GM13976 (cell line): ENCODE measurements at places on chromosomes 2 and 18.
A peak's percentile ranks its signal among the peaks of the same experiment; 100 is the strongest.

GRCh38 chr2:43472527-43473194 is 123.2 kb downstream of the THADA start:
- DNase-seq: no peak

- peak; percentile 32 for DNase-seq
These were observed 22.5 kb upstream of the CDKL4 start for GRCh38 chr2:39266139-39266805.

DNA sequence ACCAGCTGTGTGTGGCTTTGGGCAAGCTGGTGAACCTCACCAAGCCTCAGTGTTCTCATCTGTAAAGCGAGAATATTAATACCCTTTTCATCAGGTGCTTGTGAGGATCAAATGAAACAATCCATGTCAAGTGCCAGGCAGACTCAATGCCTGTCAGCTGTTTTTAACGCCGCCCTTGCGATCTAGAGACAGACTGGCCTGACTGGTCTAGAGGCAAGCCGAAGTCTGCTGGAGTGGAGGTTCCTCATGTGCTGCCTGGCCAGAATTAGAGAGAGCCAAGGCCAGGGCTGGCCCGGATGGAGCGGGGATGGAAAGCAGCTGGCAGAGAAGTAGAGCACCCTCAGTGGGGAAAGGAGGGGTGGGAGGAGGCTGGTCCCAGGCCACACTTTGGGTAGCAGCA is 74.5 kb upstream of the B3GNT7 start:
- DNase-seq: no peak

DNA sequence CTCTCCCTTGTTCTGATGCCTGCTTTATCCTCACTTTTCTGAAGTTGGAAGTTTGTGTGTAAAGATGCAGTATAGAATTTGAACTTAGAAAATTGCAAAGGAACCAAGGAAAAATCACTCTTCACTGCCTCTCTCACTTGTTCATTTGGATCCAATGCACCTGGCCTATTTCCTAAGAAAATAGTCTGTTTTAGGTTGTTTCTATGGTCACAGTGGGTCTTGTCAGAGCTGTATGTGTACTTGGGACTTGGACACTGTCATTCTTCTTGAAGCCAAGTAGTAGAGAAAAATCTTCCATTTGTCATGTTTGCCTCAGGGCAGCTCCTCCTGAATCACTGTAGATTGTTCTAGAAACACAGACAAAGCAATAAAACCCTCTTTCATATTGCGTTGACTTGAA is 80.3 kb upstream of the SESTD1 start:
- DNase-seq: no peak

GRCh38 chr18:79596446-79597175 is 83.0 kb upstream of the CTDP1 start:
- DNase-seq: no peak

GRCh38 chr18:79106084-79106483 is 36.9 kb downstream of the ATP9B start:
- DNase-seq: no peak

DNA sequence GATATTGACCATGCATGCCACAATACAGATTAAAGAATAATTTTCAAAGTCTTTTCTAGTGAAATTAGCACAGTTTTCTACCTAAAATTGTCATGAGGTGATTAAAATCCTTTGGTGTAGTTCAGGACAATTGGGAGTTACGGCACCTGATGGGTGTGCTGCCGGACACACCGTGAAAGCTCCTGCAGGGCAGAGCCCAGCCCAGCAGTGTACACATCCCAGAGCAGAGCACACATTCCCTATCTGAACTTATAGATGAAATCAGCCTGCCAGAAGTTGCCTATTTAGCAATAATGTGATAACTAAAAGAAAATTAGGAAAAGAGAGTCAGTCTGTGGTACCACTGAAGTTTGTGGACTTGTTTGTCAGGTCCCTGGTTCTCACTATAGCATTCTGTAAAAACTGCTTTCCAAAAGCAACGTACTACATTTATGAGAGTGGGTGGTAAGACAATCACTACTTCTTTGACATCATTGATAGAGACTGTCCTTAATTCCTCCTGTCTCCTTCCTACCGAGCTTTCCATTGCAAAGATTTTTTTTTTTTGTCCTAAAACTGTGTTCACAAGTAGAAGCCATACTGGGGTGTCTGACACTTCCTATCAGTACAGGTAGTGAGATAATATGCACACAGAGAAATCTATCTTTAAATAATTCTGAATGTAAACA is 3.4 kb downstream of the CYTIP start:
- DNase-seq: no peak

DNA sequence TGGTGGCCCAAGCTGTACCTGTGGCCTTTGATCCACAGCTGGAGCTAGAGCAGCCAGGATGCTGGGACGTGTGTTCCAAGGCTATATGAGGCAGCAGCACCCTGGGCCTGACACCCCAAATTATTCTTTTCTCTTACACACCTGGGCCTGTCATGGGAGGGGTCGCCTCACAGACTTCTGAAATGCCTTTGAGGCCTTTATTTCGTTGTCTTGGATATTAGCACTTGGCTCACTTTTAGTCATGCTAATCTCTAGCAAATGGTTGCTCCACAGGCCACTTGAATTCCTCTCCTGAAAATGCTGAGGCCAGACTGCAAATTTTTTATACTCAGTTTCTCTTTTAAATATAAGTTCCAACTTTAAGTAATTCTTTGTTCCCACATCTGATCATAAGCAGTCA is 22.0 kb upstream of the IL1R2 start:
- DNase-seq: no peak

DNA sequence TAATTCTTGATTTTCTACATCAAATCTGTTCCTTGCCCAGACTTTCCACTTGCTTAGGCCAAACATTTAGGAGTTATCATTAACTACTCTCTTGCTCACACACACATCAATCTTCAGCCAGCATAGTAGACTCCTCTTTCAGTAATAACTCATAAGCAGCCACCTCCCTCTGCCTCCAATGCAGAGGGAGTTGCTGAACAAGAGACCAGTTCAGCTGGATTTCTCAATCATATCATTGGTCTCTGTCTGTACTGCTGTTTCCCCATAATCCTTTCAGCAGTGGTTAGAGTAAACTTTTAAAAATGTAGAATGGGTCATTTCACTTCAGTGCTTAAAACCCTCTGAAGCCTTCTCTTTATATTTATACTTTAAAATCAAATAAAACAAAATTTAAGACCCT is 112.9 kb downstream of the SLC39A10 start:
- no peak for DNase-seq

GRCh38 chr2:218169757-218170546 is 3.2 kb upstream of the CXCR1 start:
- DNase-seq: no peak

- DNase-seq: no peak
These were observed 8.9 kb upstream of the AFF3 start for GRCh38 chr2:100151310-100151709.

DNA sequence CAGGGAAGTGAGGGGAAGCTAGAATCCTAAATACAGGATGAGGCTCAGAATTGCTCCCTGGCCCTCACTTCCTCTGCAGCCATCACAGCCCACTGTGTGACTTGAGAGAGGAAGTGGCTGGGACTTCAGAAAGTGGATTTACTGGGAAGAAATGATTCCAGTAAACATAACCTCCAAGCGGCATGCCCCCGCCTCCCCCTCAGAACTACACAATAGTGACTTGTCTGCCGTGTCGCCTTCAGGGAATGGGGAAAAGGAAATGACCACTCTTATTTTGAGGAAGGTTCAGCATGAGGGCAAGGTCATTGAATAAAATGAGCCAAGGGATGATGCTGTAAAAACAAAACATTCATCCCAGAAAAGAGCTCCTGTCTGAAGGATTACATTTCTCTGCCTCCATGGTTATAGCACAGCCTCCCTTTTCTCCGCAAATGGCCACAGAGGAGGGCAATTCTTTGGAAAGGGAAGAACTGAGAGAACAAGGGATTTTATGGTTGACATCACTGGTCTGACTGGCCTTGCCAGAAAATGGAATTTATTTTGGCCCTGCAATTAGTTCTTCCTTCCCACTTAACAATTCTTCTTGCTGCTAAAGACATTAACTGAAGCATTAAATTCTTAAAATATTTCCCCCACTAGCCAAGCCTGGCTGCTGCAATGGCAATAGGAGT is 78.9 kb upstream of the DAPL1 start:
- no peak for DNase-seq

DNA sequence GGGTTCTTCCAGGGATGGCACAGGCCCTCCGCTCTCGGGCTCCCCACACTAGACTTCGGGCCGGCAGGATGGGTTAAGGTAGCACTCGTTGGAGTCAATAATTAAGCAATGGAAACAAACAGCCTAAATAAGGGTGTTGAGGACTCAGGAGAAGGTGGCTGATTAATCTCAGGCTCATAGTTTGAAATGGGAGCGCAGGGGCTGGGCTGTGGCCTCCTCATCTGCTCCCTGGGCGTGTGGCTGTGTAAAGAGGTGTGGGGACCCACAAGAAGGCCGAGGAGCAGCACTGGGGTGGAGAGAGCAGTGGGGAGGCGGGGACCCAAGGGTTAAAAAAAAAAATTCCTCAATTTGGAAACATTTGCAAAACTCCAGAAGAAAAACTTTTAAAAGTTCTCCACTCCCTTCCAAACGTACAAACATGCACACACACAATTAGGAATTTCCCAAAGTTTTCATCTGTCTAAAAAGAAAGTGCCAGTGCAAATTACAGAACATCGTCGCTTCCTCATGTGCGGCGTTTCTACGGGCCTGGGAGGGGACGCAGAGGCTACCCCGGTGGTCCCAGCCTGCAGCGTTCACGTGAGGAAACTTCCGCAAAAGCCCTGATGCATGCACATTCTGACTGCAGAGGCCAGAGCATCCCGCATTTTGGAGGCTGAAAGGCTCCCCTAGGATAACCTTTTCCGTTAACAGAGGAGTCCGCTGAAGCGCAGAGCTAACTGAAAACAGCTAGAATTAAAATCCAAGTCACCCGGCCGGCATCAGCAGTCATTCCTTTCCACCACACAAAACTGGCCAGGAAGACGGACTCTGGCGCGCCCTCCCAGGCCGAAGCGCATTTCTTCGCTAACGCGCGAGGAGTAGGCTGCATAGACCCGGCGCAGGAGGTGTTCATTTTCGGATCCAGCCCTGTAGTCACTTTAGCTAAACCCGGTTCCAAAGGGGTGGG is 1.0 kb upstream of the TUBB6 start:
- DNase-seq: peak; percentile 47

- no peak for DNase-seq
These were observed 1.7 kb downstream of the ERFE start for GRCh38 chr2:238160206-238161129.

GRCh38 chr2:241808721-241809382 is at the start of gene NEU4:
NEU4 (plus strand) TSS chr2:241809193; CDS start chr2:241814485, 5,292 bp downstream.
- DNase-seq: no peak

DNA sequence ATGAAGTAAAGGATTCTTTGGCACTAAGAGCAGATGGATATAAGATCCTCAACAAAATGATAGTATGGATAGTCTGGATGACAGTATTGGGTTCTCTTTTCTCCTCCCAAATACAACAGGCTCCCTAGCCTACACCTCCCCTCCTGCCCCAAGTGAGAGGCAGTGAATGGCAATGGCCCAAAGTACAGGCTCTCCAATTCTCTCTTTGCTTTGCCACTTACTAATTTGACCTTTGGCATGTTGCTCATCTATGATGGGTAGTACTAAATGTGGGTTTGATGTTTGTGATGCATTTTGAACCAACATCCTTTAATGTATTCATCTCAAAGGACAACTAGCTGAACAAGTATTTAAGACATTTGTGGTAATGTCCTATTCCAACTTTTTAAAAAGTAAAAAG is 65.9 kb downstream of the EIF5B start:
- DNase-seq: no peak

- no peak for DNase-seq
These were observed 192.5 kb downstream of the HAUS1 start for GRCh38 chr18:46296656-46297055.

DNA sequence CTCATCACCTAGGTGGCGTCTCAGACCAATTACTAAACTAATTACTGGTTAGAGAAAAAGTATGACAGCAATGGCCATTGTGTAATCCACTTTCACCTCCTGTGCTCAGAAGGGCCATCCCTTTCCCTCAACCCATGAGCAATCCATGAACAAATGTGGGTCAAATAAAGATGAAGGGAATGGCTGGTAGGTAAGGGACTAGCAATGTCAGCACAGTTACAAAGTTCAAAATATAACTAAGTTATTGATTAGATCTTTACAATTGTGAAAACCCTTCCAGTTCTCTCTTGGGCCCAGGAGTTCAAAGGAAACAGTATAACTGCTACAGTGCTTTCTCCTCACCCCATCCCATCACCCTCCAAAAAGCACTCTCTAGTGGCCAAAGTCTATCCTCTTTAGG is 98.3 kb downstream of the DTNA start:
- DNase-seq: no peak

- DNase-seq: no peak
These were observed 576.9 kb downstream of the ADCYAP1 start for GRCh38 chr18:1481577-1481976.

- DNase-seq: no peak
These were observed 155.6 kb downstream of the VWC2L start for GRCh38 chr2:214566457-214566856.

DNA sequence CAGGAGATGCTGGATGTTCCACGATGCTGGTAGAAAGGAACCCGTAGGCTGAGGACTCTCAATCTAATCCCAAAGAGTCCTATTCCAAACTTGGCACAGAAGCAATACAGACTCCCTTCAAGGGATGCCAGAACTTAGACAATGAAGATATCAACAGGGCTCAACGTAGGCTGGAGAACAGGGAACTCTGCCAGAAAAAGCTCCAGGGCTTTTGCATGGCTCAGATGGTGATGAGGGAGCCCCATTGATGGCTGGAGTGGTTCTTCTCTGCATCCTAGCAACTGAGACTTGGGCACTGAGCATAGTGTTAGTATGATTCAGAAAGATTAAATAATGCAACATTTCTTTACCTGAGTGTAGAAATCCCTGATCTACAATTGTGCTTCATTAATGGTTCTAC is 117.2 kb upstream of the NCK2 start:
- DNase-seq: no peak

GRCh38 chr18:4878480-4878879 is 318.6 kb downstream of the AKAIN1 start:
- no peak for DNase-seq

- no peak for DNase-seq
These were observed 31.2 kb upstream of the HPCAL1 start for GRCh38 chr2:10271509-10271908.

GRCh38 chr2:189134485-189134884 is 45.1 kb downstream of the COL5A2 start:
- DNase-seq: no peak

- no peak for DNase-seq
These were observed 56.6 kb downstream of the ZNF804A start for GRCh38 chr2:184654945-184655344.

DNA sequence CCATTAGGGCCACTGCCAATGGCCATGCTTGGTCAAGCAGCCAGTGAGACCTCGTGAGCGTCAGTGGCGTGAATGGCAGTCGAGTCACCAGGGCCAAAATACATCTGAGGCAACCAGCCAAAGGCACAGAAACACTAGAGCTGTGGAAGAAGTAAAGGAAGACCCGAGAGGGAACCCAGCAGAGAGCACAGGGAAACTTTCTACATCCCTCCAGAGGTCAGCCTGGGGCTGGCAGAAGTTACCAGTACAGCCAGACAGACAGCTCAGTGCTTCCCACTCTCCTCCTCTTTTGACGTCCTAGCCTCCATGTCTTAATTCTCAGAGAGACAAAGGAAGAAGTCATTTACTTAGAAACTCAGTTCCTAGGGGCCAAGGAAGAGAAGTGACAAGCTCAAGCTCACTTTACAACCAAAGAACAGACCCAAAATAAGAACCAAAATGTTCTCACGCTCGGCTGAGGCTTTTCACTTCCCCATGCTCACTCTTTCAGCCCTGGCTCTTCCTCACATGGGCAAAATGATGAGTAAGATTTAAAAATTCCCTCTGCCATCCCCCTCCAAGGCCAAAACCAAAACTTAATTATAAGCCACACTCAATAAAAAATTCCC is 8.7 kb downstream of the CYRIA start:
- DNase-seq: peak; percentile 56

- no peak for DNase-seq
These were observed 55.2 kb downstream of the CSRNP3 start for GRCh38 chr2:165524720-165525119.
